ENCODE measurements at places on chromosomes 4 and X.

GRCh38 chr4:40201898-40202297 is 5.1 kb downstream of the RHOH start:
- DNase-seq = no peak

GRCh38 chr4:89821612-89822011 is 15.3 kb downstream of the SNCA start:
- no peak for DNase-seq

DNA sequence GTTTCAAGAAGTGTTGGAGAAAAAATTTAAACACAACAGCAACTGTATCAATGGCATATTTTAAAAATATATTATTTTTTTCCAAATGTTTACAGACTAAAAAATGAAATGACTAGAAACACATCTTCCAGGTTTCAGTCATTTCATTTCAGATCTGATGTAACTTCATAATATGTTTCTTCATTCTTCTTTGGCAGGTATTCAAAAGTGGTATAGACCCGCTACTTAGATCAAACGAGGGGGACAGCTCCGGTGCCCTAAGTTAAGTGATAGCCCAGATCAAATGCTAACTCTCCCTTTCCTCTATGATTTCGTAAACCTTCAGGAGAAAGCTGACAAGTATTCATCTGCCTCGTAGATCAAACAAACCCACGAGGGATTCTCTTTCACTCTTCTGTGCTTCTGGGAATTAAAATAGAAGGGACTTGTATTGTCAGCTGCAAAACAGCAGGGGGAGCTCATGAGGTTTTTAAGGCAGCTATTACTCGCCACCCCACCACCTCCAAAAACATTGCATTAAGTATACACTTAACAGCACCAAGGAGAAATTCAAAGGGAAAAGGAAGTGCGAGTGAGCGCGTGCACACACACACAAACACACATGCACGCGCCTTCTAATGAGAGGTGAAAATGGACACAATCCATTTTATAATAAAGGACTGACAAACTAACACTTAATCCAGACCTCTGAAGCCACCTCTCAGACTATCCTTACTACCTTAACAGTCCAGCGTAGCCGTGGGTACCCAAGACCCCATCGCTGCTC is 21.4 kb downstream of the HELT start:
- DNase-seq = no peak

DNA sequence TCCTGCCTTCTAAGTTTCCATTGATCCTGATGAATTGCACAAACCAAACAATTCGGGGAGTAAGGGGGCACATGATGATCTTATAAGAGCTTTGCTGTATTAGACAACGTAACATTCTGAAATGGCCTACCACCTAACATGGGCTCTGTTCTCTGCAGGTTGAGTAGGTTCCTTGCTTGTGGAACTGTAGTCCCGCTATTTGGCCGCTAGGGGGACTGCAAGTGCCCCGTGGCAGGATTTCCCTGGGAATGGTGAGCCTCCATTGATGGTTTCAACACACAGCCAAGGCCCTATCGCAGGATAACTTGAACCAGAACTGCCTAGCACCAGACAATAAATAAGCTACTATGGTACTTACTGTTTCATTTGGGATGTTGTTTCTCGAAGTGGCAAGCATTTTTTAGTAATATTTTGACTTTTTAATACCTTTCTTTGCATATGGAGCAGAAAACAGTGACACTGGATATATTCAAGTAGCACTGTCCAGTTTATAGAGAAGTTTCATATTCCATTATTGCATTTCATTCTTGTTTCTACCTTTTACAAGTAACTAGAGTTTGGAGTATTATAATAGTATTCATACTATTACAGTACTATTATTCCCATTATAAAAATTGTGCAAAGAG is 11.9 kb downstream of the AR start:
- DNase-seq = no peak

DNA sequence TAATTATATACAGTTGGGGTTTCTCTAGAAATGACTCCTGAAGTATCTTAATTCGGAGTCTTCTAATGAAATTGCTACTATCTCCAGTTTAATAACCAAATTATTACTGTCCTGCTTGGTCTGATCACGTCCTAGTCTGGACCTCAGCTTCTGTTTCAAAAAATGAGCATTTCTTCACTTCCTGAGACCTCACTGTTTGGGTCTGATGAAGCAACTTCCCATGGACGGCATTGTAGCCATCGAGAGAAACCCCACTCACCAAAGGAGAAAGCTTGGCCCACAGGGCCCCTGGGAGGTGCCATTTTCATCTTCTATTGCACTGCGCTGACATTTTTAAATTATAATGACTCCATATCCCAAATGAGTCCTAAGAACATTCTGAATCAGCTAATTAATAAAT is 178.0 kb downstream of the MGST2 start:
- no peak for DNase-seq

Data from iPS DF 6.9 (cell line).